Activated T-cell treated with anti-CD3 and anti-CD28 coated beads, Interleukin-2, amount 50 U/mL, for 72 hours (primary cell): ENCODE measurements at places on chromosomes 2 and 18. TPM values are rescaled to one million over a fixed set of nuclear protein-coding genes. Genes with fewer than 3 reads are reported as not detected.

GRCh38 chr2:233981574-233982420 is 64.6 kb downstream of the TRPM8 start:
- DNase-seq, result no peak

GRCh38 chr2:575727-576236 is 101.4 kb downstream of the TMEM18 start:
- no peak for DNase-seq

GRCh38 chr2:187698374-187699110 is 144.3 kb upstream of the TFPI start:
- no peak for DNase-seq

GRCh38 chr2:148930046-148930775 is 55.2 kb downstream of the KIF5C start:
- DNase-seq, result no peak

- DNase-seq, result no peak
These were observed 2.9 kb downstream of the MEX3C start for GRCh38 chr18:51194604-51195003.

GRCh38 chr2:29615841-29616240 is 305.5 kb downstream of the ALK start:
- no peak for DNase-seq

Gene DSEL
- 0.14 TPM for total RNA-seq

Gene CNDP1
- total RNA-seq, result 0.16 TPM

Gene ADD2
- total RNA-seq, result 31.6 TPM
